ENCODE measurements at places on chromosomes 7 and 10.

GRCh38 chr10:27659786-27660185, 85.8 kb downstream of the MKX start:
- no peak for DNase-seq

GRCh38 chr7:113561446-113561845, 357.4 kb downstream of the PPP1R3A start:
- DNase-seq = no peak

DNA sequence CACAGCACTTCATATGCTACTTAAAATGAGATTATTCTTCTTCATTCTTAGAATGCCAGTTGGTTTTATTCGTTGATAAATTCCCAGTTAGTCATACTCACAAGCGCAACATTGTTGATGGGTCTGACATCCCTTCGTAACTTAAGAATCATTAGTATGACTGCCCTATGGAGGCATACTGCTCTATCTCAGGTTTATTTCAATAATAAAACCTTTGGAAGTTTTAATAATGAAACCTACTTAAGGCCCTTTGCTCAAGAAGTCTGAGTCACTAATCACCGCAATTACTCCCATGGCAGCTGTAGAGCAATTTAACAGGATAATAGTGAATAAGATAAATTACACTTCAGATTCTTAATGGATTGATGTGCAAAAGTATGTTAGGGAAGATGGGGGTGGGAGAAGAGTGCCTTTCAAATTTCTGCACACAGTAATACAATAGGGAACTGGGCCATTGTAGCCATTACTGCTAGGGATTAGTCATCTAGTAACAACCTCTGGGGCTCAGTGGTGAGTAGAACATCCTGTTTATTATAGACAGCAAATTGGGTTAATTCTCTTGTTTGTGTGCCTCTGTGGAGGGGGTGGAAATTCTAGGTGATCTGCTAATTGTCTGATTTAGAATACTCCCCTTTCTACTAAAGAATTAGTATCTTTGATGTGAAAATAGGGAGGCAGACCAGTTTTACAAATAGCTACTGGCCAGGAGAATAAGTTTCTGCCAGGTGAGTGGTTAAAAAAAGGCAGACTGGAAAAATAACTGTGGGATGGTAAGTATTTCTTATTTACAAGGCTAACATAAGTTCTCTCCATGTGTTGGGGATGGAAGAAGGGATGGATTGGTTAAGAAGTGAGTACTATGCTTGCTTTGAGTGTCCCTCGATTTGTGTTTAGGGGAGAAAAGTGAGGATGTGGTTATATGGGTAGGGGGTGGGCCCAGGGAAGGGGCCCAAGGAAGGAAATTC, 74.5 kb upstream of the VKORC1L1 start:
- no peak for DNase-seq

GRCh38 chr7:155993420-155994278, 181.4 kb upstream of the SHH start:
- no peak for DNase-seq

DNA sequence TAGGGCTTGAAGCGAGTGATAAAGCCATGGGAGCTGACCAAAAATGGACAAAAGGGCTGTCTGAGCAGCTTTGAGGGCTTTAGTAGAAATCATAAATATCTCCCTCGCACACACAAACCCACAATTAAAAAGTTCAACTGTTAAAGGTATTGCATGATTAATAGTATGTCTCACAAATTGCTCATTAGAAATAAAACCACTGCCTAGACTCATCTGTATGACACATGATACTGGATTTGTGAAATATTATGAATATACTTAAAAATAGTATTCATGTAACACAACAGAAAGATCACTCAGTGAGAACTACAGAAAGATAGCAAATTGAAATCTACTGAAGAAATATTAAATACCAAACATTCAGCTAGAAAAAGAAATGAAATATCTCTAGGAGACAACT, 11.9 kb upstream of the PTPN12 start:
- DNase-seq = no peak

GRCh38 chr7:73864981-73865711, 4.2 kb downstream of the TMEM270 start:
- no peak for DNase-seq

DNA sequence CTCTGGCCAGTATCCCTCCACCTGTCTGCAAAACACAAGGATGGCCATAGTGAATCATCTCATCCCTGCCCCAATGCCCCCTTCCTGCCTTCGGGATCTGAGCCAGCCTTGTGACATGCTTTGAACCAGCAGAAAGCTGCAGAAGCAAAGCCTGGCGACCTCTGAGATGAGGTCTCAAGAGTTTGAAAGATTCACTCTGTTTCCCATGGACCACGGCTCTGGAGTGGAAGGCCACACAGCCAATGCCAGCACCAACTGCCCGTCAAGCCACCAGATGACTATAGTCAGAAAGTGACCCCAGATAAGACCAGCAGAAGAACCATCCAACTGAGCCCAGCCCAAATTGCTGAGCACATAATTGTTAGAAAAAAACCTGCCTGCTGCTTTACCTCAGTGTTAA, 193.9 kb upstream of the PPP2R2D start:
- no peak for DNase-seq

DNA sequence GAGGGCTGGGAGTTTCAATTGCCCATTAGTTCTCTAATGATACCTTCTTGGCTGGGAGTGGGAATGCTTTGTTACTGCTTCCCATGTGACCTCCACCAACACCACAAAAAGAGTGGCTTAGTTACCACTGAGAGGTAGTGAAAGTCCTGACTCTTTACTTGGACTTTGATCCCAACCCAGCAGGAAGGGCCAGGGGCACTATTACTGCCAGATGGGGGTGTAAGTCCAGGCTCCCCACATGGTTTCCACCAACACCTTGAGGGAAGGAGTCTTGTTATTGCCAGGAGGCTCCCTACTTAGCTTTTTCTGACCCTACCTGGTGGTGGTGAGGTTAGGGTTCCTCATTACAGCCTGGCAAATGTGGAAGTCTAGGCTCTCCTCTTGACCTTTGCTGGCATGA, 11.4 kb downstream of the GGCT start:
- no peak for DNase-seq

DNA sequence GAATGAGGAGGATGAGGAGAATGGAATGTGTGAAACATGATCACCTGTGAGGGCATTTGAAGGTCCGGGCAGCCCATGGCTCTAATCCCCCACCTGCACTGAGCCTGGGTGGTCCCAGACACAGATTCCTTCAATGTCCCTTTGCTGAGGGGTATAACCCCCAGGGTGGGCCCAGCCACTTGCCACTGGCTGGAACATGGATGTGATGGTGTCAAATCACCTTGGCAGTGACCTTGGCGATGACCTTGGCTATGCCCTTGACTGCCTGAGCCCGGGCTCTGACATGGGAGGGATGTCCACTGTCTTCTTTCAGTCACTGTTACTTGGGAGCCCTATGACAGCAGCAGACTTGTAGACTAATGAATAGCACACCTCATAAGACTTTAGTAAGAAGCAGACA, 44.0 kb downstream of the PRKCQ start:
- DNase-seq = no peak

GRCh38 chr7:108598153-108598552, 28.5 kb downstream of the DNAJB9 start:
- no peak for DNase-seq

DNA sequence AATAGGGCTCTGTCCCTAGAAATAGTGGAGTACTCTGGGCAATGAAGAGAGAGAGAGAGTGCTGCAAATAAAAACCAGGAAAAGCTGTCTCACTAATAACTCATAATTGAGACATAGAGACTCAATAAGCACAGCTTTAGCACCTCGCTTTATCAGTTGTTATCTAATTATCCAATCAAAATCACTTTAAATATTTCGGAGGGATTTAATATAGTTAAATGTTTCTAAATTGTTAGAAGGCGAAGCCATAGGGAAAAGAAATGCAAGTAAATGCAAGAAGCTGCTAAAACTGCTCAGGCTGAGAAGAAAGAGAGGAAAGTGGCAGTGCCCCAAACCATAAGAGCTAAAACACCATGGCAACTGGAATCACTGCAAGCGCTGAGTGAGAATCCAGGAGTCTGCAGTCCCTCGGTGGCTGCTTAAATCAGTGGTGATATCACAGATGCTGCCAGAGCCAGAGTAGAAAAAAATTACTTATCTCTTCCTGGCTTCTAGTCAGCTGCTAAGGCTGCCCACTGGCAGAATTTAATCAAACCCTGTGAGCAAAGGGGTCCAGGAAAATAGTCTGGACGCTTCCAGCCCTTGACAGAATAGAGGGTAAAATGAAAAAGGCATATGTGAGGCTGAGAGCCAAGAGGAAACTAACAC, 150.4 kb upstream of the CHRM2 start:
- DNase-seq = no peak

DNA sequence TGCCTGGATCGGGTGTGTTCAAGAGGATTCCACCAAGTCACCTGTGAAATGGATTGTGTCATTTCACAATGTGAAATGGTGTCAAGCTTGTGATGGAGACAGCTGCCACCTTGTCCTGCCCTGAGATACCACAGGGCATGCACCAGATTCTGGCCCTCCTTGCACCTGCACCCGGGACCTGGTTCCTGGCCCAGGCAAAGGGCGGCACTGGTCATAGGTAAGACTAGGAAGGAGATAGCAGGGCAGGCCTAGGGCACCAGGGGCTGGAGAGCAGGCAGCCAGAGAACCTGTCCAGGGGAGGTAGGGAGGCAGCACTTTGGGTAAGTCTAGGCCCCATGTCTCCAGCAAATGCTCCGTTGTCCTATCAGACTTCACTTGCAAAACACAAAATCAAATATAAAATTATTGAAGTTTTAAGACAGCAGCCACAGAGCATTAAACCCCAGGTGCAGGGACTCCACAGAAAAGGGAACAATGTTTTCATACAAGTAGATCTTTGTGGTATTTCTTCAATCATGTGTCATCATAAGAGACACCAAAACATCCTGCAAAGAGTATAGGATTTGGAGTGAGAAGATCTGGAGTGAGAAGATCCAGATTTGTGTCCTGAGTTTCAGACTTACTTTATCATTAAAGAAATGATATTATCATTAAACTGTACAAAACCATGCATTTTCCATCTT, 22.7 kb upstream of the ZNF800 start:
- DNase-seq = no peak

- no peak for DNase-seq
These were observed 46.8 kb downstream of the MAPK8 start for GRCh38 chr10:48353246-48353645.

DNA sequence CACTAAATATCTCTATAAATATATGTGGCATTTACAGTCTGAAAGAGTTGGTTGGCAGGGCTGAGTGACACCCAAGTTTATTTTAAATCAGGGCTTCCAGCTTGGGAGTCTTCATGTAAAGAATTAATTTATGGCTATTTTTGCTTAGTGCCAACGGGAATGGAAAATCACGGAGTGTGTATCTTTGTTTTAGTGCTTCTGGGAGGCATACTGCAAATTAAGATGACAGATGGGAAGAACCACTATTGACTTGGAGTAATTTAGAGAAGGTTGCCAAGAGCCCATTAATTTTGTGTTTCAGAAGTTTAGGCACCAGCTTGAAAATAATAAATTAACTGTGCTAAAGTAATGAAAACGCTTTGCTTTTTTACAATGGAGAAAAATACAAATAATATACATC, 135.2 kb downstream of the GPR37 start:
- no peak for DNase-seq

GRCh38 chr10:94630017-94630688, 53.4 kb upstream of the CYP2C18 start:
- DNase-seq = no peak

GRCh38 chr10:65846949-65847348, 1078.9 kb upstream of the LRRTM3 start:
- no peak for DNase-seq

GRCh38 chr7:78437118-78437517, 638.5 kb downstream of the PHTF2 start:
- no peak for DNase-seq

DNA sequence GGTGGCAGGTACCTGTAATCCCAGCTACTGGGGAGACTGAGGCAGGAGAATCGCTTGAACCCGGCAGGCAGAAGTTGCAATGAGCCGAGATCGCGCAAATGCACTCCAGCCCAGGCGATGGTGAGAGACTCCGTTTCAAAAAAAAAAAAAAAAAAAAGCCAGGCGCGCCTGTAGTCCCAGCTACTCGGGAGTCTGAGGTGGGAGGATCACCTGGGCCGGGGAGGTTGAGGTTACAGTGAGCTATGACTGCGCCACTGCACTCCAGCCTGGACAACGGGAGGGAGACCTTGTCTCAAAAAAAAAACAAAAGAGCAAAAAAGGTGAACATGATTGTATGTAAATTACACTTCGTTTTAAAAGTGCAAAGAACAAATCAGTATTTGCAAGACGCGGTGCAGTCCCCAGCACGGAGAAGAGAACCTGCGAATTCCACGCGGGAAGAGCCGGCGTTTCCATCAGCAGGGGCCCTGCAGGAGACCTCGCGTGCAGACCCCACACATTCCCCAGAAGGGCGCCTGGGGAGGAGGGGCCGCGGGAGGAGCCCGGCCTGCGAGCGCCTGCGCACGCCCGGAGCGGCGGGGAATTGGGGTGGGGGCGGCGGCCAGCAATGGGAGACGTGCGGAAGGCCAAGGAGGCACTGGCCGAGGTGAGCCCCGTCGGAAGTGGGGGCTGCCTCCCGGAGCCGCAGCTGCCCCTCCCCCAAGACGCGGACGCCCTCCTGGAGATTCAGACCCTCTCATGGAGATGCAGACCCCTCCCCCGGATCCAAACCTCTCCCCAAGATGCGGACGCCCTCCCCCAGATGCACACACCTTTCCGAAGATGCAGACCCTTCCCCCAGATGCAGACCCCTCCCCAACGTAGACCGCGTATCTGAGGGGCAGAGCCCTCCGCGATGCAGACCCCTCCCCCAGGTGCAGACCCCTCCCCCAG, 16.7 kb upstream of the SUN1 start:
- no peak for DNase-seq

GRCh38 chr10:106720683-106721082, 443.8 kb downstream of the SORCS1 start:
- no peak for DNase-seq

GRCh38 chr10:10642189-10642588, 375.5 kb upstream of the CELF2 start:
- no peak for DNase-seq

DNA sequence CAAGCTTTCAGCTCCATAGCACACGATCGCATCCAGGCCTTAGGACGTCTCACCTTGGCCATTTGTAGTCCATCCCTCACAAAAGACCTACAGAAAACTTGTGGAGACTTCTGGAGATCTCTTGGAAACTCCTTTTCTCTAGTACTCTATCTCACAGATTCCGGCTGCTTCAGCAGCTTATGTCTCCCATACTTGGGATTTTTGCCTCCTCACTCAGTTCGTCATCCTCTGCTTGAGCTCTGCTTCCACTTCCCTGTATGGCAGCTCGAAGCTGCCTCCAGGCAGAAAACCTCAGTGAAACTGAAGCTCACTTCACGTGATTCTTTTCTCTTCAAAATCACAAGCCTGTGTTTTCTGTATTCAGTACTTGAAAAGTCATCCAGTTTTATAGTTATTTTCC, 178.7 kb upstream of the GDF10 start:
- DNase-seq = no peak

GRCh38 chr7:7870555-7870954, 98.0 kb upstream of the GLCCI1 start:
- no peak for DNase-seq

- DNase-seq = no peak
These were observed 56.9 kb downstream of the NEUROG3 start for GRCh38 chr10:69516316-69516715.

All from stimulated activated CD4-positive, alpha-beta T cell treated with anti-CD3 and anti-CD28 coated beads, Interleukin-1b, Interleukin-23, amount 100 ng/mL, for 24 hours (primary cell).